Breast epithelium (tissue), 4 donors: ENCODE measurements at places on chromosomes 13 and 19.

- DNase-seq: no peak
Measured at GRCh38 chr13:44818428-44818827, 170.8 kb downstream of the NUFIP1 start.

DNA sequence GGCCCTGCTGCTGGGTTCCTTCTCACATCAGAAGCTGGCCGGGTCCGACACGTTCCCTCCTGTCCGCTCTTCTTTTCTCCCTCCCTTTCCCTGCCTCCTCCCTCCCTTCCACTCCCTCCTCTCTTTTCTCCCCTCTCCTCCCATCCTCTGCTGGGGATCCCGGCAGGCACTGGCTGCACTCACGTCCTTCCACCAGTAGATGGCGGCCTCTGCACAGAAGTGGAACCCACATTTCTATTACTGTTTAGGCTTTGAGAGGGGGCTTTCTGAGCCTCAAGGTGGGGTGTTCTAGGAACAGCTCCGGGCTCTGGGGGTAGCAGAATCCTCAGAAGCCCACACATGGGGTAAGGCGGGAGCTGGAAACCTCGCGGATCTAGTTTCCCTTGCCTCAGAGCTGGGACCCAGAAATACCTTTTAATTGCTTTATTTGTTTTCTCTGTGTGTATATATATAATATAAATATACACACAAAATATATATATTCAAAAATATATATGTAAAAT, 294.2 kb downstream of the ZNF536 start:
- no peak for DNase-seq

DNA sequence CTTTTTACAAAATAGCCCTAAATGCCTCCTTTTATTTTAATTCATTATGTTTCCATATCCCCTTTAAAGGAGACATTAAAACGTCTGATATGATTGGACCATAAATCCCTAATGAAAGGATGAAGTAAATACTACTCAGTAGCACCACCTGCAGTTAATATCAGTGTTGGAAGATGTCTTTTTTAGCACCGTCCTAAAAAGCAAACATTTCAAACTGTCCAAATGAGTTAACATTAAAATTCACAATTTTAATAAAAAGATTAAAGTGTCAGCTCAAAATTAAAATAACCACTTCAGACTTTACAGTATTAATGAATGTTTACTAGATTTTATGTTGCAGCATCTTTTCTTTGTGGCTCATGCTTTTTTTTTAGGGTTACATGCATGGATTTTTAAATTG, 12.3 kb downstream of the ZNF507 start:
- no peak for DNase-seq

DNA sequence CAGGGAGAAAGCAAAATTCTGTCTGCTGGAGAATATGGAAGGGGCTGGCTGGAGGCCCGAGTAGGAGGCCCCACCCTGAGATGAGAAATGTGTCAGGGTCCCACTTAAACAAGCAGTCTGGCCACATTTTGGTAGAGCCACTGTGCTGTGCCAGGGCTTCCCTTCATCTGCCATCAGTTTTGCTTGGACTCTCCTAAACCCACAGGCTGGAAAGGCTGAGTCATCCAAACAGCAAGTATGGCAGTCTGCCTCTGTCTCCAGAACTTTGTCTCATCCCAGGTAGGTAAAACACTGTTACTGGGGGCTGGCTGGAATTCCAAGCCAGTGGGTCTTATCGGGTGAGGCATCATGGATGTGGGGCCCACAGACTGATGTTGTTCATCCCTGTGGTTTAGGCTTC, 1390.6 kb downstream of the UQCRFS1 start:
- no peak for DNase-seq

DNA sequence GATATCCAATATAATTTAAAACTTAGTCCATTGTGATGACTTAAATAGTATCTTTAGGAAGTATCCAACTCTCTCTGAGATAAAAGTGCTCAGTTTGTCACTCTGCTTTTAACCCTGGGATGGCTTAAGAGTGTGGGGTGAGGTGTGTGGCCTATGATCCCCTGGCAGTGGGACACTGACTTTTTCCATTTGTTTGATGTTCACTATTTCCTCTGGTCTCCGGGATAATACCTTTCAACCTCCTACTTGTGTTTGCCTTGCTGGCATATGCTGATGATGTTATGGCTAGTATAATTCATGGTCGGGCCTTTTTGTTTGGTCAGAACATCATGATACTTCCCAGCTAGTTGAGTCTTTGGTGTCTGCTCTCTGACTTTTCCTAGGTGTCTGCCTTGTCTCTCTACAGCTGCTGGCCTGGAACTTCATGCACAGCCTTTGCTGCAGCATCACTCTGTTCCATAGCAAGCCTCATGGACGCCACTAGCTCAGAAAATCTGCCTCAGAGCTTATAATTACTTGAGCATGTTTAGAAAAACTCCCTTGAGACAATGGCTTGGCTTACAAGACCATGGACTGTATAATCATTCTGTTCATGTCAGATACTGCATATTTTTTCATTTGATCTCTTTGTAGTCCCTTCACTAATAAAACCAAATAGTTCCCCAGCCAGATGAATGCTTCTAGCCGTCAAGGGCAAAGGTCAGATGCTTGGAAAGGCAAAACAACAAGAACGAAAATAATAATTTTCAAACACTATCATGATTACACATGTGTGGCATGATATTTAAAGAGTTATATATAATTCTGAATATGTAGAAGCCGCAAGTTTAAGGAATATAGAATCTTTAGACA, 75.2 kb downstream of the WDFY2 start:
- DNase-seq: no peak

GRCh38 chr13:42277618-42278276, 5.8 kb downstream of the AKAP11 start:
- DNase-seq: no peak

- DNase-seq: no peak
Measured at GRCh38 chr13:111288276-111288675, 32.2 kb upstream of the TEX29 start.

- DNase-seq: no peak
Measured at GRCh38 chr13:71861769-71862458, 5.1 kb downstream of the DACH1 start.

- DNase-seq: no peak
Measured at GRCh38 chr13:107130566-107130965, 562.6 kb upstream of the ARGLU1 start.

GRCh38 chr19:23310729-23311211, 60.6 kb upstream of the ZNF724 start:
- DNase-seq: peak; percentile 48

DNA sequence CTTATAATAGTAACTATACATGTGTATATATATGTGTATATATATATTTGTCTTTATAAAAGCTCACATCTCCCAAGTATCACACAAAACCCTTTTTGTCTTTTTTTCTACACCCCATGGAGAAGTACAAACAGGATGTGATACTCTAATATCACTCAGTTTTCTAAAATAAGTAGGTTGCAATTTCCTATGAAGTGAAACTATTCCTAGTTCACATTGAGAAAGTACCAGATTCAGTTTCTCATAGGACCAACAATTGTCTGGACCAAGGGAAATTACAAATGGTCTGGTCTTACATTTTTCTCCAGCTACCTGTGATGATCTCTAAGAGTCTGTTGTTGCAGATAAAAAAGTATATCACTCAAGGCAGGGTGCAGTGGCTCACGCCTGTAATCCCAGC, 17.9 kb upstream of the LILRB1 start:
- DNase-seq: no peak

GRCh38 chr19:6070720-6071485, 39.4 kb downstream of the RFX2 start:
- DNase-seq: no peak

DNA sequence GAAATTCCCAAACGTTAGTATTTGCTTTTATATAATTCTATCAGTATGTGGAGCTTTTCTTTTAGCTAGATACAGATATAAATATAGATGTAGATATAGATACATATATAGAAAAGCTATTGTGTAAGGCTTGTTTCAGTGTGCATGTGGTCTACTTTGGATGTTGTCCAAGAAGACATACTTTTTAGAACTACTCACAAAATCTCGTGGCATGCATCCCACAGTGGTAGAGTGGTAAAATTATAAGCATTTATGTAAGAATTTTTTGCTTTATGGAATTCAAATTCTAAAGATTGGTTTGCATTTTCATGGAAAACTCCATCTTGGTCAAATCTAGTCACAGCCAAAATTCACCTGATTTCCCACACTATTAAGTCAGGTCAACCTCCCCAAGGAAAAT, 880.4 kb downstream of the EFNB2 start:
- no peak for DNase-seq

GRCh38 chr13:106942563-106942962, 374.6 kb upstream of the ARGLU1 start:
- no peak for DNase-seq

DNA sequence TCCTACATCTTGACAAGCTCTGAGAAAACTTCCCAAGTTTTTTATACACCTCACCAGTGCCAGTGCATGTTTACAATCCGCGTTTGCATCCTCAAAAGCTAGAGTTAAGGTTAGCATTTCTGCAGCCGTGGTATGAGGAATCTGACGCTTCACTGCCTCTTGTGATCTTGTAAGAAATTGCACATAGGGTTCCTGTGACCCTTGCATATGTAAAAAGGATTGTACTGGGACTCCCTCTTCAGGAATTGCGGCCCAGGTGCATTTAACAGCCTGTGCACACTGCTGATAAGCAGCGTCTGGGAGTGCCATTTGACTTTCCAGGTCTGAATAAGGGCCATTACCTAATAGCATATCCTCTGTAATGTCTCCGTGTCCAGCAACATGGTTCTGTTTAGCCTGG, 15.3 kb downstream of the FPR3 start:
- no peak for DNase-seq

- DNase-seq: no peak
Measured at GRCh38 chr19:41398050-41398418, 416 bp downstream of the BCKDHA start.

DNA sequence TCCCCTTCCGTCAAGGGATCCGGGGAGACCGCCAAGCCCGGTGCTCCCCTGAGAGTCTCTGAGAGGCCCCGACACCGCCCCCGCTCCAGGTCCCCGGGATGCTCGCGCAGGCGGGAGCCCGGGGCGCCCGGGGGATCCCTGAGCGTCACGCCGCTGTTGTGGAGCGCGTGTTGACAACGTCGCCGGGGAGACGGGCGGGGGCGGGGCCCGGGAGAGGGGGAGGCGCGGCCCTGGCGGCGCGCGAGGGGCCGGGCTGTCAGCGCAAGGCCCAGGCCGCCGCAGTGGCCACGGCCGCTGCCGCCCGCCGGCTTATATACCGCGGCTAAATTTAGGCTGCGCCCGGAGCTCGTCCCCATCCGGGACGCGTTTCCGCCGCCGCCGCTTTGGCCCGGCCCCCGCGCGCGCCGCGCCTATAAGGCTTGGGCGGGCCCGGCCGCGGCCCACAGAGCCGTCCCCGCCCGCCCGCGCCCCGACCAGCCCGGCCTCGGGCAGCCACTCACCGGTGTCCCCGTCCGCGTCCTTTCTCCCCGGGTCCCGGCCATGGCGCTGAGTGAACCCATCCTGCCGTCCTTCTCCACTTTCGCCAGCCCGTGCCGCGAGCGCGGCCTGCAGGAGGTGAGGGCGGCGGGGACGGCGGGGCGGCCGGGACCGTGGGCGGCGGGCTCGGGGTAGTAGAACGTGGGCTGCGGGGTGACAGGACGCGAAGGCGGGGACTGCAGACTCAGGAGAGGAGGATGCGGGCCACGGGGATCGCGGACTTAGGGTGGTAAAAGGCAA, at the start of gene KLF2:
KLF2 (plus strand) TSS at position 443 of the 777 bp plus-strand sequence; CDS start at position 541, 98 bp downstream.
- DNase-seq: peak; percentile 94

GRCh38 chr13:28532388-28533124, 37.6 kb upstream of the FLT1 start:
- no peak for DNase-seq

DNA sequence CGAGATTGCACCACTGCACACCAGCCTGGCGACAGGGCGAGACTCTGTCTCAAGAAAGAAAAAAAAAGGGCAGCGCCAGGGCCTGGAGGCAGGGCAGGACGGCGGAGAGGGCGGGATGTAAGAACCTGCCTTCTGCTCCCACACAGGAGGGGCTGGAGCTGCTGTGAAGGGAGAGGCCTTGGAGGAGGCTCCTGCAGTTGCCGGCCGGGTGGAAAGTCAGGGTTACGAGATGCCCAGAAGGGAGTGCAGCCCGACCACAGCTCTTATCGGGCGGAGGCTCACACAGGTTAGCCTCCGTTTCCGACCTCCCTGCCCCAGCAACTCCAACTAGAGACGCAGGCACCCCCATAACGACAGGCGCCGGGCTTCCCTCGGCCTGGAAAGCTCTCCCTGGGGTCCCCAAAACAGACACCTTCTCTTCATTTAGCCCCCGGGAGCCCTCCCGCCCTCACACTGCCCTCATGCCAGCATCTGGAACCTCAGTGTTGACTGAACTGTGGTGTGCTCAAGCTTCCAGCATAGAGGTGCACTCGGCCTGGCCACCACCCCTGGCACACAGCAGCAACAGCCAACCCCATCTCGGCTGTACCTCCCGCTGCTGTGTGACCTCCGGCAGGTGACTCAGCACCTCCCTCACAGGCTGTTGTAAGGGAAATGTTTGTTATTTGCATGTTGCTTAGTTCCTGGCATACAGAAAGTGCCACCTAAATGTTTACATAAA, 1.4 kb downstream of the PLPP2 start:
- peak; percentile 86 for DNase-seq

DNA sequence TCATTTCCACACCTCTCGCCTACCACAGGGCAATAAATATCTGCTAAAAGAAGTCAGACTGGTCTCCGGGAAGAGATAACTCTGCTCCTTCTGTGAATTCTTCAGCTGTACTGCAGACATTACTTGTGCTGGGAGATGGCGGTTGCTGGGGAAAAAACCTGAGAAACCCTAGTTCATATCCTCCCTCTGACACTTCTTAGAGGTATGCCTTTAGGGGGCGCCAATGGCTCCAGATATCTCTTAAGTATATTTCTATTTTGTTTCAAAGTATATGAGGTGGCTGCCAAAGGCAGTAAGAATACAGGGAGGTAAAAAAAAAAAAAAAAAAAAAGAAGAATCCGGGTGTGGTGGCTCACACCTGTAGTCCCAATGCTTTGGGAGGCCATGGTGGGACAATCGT, 175.2 kb downstream of the PAN3 start:
- no peak for DNase-seq

DNA sequence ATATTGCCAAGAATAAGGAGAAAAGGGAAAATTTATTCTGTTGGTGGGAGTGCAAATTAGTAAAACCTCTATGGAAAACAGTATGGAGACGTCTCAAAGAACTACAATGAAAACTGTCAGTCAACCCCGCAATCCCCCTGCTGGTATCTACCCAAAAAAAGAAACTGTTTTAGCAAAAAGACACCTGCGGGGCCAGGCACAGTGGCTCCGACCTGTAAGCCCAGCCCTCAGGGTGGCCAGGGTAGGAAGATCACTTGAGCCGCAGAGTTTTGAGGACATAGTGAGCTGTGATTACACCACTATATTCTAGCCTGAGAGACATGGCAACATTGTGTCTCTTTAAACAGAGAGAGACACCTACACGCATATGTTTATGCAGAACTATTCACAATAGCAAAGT, 37.5 kb upstream of the SLITRK1 start:
- DNase-seq: no peak
